ENCODE measurements at places on chromosomes 2 and 18. TPM values are rescaled to one million over a fixed set of nuclear protein-coding genes. Genes with fewer than 3 reads are reported as not detected.

DNA sequence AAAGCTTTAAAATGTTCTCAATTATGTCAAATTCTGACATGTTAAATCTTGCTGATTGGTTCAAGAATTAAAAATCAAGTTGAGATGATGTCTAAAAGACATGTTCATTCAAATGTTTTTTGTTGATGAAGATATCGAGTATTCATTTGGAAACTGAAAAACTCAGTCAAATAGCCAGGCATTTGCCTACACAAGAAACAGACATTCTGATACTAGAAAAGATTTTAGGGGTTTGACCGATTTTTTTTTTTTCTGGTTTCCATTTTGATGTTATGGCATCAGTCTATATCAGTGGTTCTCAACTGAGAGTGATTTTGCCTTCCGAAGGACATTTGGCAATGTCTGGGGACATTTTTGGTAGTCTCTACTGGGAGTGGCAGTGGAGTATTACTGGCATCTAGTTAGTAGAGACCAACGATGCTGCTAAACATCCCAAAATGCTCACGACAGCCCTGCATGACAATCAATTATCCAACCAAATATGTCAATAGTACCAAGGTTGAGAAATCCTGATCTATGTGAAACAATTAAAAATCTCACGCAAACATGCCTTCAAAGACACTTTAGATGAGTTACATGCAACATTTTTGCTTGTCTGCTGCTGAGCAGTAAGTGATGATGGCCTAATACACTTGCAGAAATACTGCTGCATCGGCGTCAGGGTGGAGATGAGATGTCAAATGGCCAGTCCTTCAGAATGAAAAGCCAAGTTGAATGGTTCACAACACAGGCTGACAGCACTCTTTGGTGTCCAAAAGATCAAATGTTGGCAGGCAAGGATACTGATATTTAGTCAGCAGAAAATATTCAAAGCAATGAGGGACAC lies 12.5 kb downstream of the RASGRP3 start:
- H3K36me3 ChIP-seq = no peaks in the 10 kb centered on the region
- H3K4me3 ChIP-seq = no peak overlapping the region
- peaks cover 3% of the 10 kb centered on the region for H3K4me1 ChIP-seq
- no peaks in the 10 kb centered on the region for H3K27me3 ChIP-seq
- H3K27ac ChIP-seq = no peak overlapping the region

GRCh38 chr2:49029406-49029805 lies 124.9 kb downstream of the FSHR start:
- H3K27ac ChIP-seq = no peak overlapping the region
- no peaks in the 10 kb centered on the region for H3K4me1 ChIP-seq
- H3K4me3 ChIP-seq = no peak overlapping the region
- no peaks in the 10 kb centered on the region for H3K36me3 ChIP-seq

GRCh38 chr2:177942731-177943130 lies 129.8 kb downstream of the PDE11A start:
- H3K27me3 ChIP-seq = no peaks in the 10 kb centered on the region
- DNase-seq = no peak
- H3K4me1 ChIP-seq = no peaks in the 10 kb centered on the region
- no peak overlapping the region for H3K4me3 ChIP-seq

- no peaks in the 10 kb centered on the region for H3K4me1 ChIP-seq
- H3K27me3 ChIP-seq = no peaks in the 10 kb centered on the region
- no peak for DNase-seq
- no peak overlapping the region for H3K27ac ChIP-seq
- H3K4me3 ChIP-seq = no peak overlapping the region
Observed at GRCh38 chr18:61653823-61654551, 238.8 kb downstream of the RNF152 start.

GRCh38 chr2:70957798-70958197 lies 20.6 kb upstream of the ANKRD53 start:
- H3K36me3 ChIP-seq = no peaks in the 10 kb centered on the region
- no peak overlapping the region for H3K27ac ChIP-seq
- H3K4me3 ChIP-seq = no peak overlapping the region
- no peaks in the 10 kb centered on the region for H3K4me1 ChIP-seq
- peaks cover 6% of the 10 kb centered on the region for H3K27me3 ChIP-seq
- no peak for DNase-seq

DNA sequence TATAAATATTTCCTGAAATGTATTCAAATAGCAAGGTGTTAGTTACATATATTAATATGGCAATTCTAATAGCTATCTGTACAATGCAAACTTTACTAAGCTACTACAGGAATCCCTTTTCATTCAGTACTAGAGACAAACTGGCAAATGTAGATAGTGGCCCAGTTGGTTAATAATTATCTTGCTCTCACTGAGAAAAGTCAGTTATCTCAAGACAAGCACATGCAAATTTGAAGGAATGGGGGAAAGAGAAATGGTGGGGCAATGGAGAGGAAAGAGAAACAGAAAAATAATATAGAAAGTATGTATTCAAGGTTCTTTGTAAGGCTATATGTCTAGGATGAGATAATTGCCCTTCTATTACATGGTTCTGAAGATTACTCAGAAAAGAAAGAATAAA lies 280.0 kb downstream of the FIGN start:
- no peaks in the 10 kb centered on the region for H3K27me3 ChIP-seq
- DNase-seq = no peak
- no peak overlapping the region for H3K27ac ChIP-seq
- no peaks in the 10 kb centered on the region for H3K4me1 ChIP-seq
- no peak overlapping the region for H3K4me3 ChIP-seq

DNA sequence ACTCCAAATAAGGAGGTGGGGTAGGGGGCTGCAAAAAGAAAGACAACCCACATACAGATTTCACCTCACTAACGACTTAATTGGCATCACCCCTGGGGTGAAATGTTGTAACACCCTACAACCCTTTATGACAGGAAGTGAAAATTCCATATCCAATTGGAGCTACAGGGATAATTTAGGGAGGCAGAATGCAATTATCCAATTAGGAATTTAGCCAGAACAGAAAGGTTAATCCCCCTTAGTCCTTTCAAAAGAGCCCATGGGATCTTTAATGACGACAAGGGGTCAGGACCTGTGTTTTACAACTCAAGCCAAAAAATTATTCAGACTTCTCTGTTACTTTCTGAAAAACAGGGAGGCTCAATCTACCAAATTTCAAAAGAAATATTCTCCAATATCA lies 1027.1 kb downstream of the TMEM182 start:
- H3K27ac ChIP-seq = no peak overlapping the region
- H3K27me3 ChIP-seq = no peaks in the 10 kb centered on the region
- H3K36me3 ChIP-seq = no peaks in the 10 kb centered on the region
- H3K4me3 ChIP-seq = no peak overlapping the region

GRCh38 chr2:189512879-189513278 lies 67.7 kb downstream of the SLC40A1 start:
- DNase-seq = no peak
- no peaks in the 10 kb centered on the region for H3K36me3 ChIP-seq
- no peak overlapping the region for H3K27ac ChIP-seq

DNA sequence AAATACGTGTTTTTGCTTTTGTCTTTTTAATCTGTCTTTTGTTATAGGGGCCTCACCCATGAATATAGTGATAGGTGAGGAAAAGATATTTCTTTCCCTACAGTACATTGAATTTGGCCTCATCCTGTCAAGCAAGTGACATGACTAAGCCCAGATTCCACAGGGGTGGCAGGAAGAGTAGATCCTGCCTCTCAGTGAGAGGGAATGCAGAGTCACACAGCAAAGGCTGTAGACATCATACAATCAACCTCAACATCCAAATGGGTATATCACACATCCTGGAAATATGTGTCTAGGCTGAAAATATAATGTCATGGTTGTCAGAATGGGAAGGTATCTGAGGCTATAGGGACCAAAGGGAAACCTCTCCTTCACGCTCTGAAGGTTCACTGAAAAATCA lies 269.6 kb downstream of the CDH20 start:
- no peak overlapping the region for H3K27ac ChIP-seq
- DNase-seq = no peak
- H3K36me3 ChIP-seq = no peaks in the 10 kb centered on the region

DNA sequence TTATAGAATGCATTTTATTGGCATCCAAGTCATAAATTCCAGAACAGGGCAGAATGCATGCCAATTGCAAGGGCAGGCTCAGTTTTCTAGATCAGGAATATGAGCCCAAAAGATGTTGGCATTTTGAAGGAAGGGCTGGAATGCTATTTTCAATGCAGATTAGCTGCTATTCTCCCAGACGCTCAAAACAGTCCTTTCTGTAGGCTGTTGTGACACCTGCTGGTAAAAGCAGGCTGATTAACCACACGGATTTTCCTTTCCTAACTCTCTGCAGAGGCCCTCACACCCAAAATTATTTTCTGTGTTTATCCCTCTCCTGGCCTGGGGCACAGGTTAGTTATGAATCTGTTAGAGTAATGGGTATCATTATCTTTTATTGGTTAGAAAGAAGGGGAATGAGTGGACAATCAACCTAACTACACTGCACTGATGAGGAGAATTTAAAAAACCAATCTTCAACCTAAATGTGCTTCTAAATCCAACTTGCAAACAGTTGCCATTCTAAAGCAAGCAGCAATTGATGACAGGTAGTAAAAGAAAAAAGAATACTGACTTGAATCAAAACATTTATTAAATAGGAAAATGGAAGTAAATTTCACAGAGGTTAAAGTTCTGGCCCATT lies 94.0 kb downstream of the PLA2R1 start:
- no peak overlapping the region for H3K4me3 ChIP-seq
- H3K36me3 ChIP-seq = no peaks in the 10 kb centered on the region
- H3K27ac ChIP-seq = no peak overlapping the region
- DNase-seq = peak; percentile 70
- no peaks in the 10 kb centered on the region for H3K4me1 ChIP-seq

- H3K4me1 ChIP-seq = no peaks in the 10 kb centered on the region
- no peak overlapping the region for H3K27ac ChIP-seq
- peak; percentile 64 for DNase-seq
- H3K36me3 ChIP-seq = no peaks in the 10 kb centered on the region
Observed at GRCh38 chr2:174485788-174486562, 854 bp downstream of the GPR155 start.

GRCh38 chr2:199446996-199447576 lies 10.7 kb downstream of the SATB2 start:
- no peaks in the 10 kb centered on the region for H3K27me3 ChIP-seq
- no peak overlapping the region for H3K27ac ChIP-seq
- no peak for DNase-seq

GRCh38 chr2:208674919-208675318 lies 268.3 kb downstream of the PTH2R start:
- H3K36me3 ChIP-seq = no peaks in the 10 kb centered on the region
- no peak overlapping the region for H3K27ac ChIP-seq
- H3K4me1 ChIP-seq = no peaks in the 10 kb centered on the region
- no peaks in the 10 kb centered on the region for H3K27me3 ChIP-seq
- H3K4me3 ChIP-seq = no peak overlapping the region

DNA sequence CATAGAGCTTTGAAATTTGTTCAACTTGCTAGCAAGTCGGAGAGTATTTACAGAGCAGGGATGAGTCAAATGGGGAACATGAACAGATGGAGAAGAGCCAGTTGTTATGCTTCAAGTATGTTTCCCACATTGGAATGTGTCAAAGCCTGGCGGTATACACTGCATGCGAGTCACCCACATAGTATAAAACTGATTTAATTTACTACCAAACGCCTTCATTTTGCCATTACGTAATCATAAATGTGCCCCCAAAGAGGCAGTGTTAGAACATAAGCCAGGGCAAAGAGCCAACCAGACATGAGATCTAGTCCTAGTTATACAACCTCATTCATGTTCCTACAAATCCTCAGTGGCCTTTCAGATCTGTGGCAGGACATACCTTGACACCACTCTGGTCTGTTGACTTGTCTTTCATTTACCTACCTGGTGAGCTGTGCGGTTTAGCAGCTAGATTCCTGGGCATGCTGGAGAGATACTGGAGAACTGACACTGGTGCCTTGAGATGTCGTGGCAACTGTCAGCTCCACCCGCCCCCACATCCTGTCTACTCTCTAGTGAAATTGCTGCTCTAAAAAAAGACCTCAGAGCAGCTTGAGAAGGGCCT lies 21.7 kb upstream of the NRP2 start:
- peak overlapping the region; percentile 58 for H3K27ac ChIP-seq
- H3K4me3 ChIP-seq = no peak overlapping the region
- DNase-seq = peak; percentile 93
- peaks cover 20% of the 10 kb centered on the region for H3K4me1 ChIP-seq
- no peaks in the 10 kb centered on the region for H3K27me3 ChIP-seq

GRCh38 chr2:23545811-23546210 lies 160.8 kb downstream of the KLHL29 start:
- no peak overlapping the region for H3K27ac ChIP-seq

DNA sequence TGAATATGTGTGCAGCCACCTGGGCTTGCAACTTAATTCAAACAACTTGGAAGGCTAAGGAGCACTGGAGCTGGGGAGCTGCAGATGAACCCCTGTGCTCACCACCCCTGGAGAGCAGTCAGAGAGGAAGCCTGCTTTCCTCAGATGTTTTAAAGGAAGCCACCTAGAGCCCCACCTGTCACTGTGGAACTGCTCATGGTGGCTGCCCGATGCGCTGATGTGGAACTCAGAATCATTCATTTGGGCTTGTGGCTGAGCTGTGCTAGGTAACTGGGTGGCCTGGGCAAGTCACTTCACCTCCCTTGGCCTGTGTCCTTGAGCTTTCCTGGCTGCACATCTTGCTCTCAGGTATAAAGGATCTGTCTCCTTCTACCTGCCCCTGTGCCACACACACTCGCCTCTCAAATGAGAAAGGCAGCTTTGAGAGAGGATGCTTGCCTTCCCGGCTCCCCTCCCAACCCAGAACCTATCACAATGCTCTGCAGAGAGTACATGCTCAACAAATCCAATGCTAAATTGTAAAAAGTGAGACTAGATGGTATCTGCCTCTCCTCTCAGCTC lies 41.3 kb downstream of the BCL11A start:
- no peak overlapping the region for H3K27ac ChIP-seq
- DNase-seq = no peak
- no peaks in the 10 kb centered on the region for H3K27me3 ChIP-seq
- peaks cover 2% of the 10 kb centered on the region for H3K4me1 ChIP-seq

DNA sequence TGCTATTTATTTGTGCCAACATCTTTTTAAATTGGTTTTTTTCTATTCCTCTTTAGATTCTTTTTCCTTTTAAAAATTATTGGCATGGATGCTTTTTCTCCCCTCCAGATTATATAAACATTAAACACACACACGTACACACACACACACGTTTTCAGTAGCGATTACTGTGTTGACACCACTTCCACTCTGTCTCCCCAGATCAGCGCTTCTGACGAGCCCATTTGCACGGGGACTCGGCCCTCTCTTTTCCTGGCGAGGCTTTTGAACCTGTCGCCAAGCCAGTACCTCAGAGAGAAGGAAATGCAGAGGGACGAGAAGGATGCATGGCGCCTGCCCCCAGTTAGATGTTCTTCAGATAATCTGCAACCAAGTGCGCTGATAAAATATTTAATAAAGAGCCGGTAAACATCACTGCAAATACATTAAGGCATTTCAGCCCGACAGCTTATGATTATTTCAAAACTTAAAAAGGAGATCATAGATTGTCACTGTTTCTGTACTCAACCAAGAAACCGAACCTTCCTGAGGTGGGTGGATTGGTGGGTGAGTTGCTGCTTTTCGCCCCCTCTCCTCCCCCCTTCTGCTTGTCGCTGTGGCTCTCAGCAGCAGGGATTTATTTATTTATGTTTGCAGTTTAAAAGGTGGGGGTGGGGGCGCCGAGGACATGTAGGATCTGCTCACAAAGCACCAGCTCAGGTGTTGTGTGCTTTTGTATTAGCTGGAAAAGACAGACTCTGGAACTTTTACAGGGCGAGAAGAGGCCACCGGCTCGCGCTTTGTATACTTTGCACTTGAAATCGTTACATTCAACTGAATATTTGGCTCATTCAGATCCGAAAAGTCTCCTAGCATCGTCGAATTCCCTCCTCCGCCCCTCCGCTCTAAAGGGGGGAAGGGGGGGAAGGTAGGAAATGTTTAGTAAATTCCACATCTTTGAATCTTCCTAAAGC lies 787 bp upstream of the TBR1 start:
- peaks cover 51% of the 10 kb centered on the region for H3K27me3 ChIP-seq
- no peak for DNase-seq
- H3K36me3 ChIP-seq = no peaks in the 10 kb centered on the region
- no peak overlapping the region for H3K27ac ChIP-seq

LYPD6B gene
- not detected for total RNA-seq

L3MBTL4 gene
- total RNA-seq = 1.3 TPM

ARHGAP28 gene
- 27.2 TPM for total RNA-seq

Data from fibroblast of lung (primary cell).